ENCODE measurements at places on chromosomes 4 and X.

DNA sequence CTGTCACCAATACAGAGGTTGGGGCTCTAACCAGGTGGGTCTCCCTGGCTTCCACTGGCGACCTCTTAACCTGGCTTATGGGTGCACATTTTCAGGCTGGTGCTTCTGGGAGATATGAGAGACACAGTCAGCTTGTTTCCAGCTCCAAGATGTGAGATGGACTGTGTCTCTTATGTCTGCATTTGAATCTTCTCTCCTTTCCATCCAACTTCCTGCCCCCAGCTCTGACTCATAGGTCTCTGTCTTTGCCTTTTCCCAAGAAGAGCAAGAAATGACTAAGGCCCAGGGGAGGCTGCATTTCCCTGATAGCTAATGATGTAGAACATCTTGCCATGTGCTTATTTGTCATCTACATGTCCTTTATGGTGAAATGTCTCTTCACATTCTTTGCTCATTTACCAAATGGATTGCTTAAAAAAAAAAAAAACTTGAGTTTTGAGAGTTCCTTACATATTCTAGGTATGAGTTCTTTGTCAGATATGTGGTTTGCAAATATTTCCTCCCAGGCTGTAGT is 3.2 kb upstream of the UXT start:
- no peak for DNase-seq

DNA sequence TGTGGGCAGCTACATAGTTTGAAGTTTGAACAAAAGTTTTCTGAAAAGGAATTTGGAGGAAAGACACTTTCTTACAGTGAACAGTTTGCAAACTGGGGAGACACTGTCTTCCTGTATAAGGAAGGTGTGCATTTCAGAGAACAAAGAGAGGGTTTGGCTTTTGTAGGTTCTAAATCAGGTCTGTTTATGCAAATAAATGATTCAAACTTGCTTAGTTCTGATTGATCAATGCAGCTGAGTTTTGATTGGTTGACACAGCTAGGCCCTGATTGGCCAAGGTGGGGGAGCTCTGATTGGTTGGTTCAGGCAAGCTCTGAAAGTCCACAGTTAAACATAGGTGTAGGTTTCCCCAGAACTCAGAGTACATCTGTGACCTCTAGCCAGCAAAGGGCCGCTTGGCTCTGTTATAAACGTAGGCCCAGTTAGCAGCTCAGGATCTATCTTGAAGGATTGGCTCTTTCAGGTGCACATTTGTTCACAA is 63.0 kb upstream of the ENPP6 start:
- no peak for DNase-seq

DNA sequence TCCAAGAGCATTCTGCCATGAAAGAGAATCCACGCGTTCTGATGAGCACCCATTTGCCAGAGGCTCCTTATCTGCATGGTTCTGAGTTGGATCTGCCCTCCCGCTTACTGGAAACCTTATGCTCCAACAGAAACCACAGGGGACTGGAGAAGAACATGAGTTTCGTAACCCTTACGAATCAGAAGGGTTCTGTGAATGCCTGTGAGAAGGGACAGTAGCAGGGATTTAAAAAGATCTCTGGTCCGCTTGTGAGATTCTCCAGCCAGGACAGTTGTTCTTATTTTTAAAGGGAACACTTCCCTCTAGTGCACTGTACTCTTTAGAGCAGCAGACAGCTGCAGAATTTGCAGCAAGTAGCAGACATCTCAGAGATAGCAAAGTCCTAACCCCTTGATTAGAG is 22.5 kb upstream of the CENPU start:
- DNase-seq = no peak

GRCh38 chr4:177077095-177077971 is 232.3 kb upstream of the NEIL3 start:
- no peak for DNase-seq

- no peak for DNase-seq
Measured at GRCh38 chr4:8228319-8229250, 29.5 kb downstream of the SH3TC1 start.

DNA sequence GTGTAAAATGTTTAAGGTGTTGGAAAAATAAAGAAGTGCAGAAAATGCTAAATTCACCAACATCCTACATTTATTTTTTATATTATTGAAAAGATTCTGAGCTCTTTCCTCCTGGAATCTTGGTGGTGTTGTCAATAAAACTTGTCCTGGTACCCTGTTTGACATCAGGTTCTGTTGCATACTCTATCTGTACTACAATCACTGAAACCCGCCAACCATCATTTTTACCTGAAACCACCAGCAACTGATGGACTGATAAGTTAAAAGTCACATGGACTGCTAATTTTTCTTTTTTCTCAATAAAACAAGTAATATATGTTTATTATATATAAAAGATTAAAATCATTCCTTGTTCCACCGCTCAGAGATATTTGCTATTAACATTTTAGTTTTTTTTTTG is 23.4 kb downstream of the STAP1 start:
- DNase-seq = no peak

DNA sequence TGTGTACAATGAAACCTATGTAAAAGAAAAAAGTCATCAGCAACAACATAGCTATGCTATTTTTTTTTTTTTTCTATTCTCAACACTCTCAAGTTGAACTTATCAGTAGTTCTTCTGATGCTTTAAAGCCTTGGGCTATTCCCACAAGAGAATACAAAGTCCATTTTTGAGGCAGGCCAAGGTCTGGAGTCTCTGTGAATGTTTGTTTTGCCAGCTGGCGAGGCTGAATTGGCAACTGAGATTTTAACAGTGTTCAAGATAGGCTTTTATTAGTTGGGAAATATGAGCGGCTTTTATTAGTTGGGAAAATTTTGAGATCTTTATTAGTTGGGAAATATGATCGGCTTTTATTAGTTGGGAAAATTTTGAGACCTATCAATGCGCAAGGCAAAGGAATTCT is 336.6 kb downstream of the SLITRK2 start:
- DNase-seq = no peak

DNA sequence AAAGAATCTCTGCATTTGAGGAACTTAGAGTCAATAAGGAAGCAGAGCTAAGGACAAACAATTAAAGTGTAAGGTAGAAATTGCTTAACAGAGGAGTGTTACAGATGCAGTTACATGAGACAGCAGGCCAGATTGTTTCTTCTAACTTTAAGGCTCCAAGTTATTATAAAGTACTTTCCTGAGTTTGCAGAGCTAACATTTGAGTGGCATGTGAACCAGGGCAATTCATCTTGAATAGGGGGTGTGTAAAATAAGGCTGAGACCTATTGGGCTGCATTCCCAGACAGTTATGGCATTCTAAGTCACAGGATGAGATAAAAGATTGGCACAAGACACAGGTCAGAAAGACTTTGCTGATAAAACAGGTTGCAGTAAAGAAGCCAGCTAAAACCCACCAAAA is 7.6 kb upstream of the LNX1 start:
- DNase-seq = no peak

- DNase-seq = no peak
Measured at GRCh38 chr4:29142708-29143107, 1577.5 kb upstream of the PCDH7 start.

All from RWPE2 (cell line).